A549 (cell line): ENCODE measurements at places on chromosomes 3 and 15.

GRCh38 chr15:59249816-59250215 lies 43.2 kb downstream of the LDHAL6B start:
- DNase-seq = no peak

- no peak for DNase-seq
These were observed 19.7 kb downstream of the FOXP1 start for GRCh38 chr3:71563827-71564226.

DNA sequence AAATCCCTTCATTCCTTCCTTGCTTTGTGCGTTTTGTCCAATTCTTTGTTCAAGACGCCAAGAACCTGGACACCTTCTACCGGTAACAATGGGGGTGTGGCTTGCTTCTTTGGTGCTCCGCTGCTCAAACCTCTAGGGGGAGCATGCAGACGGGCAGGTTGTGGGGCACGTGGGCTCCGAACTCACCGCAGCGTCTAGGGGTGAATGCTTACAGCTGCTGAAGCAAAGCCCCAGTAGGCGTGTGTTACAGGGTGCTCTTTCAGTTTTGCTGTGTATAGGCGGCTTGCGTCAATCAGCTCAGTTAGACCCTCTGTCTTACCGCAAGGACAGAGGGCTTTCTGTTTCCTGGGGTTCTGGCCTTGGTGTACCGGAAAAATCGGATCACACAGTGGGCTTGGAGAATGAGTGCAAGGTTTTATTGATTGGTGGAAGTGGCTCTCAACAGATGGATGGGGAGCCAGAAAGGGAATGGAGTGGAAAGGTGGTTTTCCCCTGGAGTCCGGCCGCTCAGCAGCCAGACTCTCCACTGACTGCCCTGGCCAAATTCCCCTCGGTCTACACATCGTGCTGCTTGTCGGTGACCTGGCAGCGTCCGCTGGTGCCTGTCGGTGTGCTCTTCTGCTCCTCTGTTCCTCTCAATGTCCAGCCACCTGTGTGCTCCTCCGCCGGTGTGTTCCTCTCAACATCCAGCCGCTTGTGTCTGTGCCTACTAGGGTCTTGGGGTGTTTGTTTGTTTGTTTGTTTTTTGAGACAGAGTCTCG lies 1.2 kb upstream of the LRRC34 start:
- no peak for DNase-seq

DNA sequence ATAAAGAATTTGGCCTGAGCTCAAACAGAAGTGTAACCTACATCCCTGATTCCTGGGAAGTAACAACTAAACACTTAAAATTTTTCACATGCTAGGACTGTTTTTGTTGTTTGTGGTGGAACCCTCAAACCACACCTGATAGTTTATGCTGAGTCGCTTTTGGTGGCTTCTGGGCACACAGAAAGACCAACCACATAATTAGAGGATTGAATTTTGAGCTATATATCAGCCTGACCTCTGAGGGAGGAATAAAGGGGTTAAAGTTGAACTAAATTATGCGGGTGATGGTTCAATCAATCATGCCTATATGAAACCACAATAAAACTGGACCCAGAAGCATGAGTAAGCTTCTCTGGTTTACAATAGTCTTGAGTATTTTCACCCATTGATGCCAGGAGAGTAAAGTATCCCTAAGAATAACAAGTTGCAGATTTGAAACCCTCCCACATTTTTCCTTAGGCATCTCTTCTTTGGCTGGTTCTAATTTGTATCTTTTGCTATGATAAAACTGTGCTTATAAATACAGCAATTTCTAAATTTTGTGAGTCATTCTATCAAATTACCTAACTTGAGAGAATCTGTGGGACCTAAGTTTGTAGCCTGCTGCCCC lies 1304.5 kb upstream of the GBE1 start:
- no peak for DNase-seq

DNA sequence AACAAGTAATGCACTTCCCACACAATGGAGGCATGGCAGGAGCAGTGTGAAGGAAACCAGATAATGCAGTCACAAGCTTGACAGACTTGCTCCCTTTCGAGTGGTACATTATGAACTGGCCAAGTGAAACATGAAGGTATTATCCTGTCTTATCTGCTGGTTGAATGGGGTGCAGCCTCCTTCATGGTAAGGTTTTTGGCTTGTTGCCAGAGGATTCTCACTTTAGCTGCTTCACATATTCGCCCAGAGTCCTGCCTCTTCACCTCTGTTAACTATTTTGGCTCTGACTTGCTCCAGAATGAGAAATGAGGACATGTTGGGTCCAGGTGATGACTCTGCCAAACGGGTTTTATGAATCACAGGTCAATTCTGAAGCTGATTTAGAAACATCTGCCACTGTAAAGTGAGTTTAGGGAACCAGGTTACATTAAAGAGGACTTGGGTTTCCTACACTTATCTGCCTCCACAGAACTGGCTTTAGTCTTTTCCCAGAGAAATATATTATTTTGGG lies 19.5 kb upstream of the CCDC39 start:
- no peak for DNase-seq

- no peak for DNase-seq
These were observed 107.9 kb upstream of the GBE1 start for GRCh38 chr3:81869382-81869781.

DNA sequence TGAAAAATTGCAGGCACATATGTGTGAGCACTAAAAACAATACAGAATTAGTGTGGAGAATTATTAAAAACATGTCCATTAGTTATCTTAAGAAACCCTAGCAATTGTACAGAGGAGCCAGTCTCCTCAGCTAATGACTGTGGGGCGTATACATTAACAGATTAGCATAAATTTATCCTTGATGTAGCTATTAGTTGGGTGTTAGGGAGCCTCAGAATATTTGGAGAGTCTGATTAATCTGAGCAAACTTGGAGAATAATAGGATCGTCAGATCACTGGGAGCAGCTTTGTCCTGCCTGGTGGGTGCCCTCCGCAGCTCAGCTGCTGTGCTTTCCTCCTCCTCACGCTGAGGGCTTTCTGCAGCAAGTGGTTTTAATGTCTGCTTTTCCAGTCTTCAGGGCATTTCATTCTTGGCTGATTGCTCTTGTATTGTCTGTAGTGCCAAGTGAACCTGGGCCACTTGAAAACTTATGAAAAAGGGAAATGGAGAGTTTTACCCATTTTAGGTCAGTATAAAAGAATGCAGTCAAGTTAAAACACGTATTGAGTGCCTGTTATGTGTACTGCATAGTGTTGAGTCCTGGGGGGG lies 417.4 kb upstream of the SEMA6D start:
- no peak for DNase-seq

DNA sequence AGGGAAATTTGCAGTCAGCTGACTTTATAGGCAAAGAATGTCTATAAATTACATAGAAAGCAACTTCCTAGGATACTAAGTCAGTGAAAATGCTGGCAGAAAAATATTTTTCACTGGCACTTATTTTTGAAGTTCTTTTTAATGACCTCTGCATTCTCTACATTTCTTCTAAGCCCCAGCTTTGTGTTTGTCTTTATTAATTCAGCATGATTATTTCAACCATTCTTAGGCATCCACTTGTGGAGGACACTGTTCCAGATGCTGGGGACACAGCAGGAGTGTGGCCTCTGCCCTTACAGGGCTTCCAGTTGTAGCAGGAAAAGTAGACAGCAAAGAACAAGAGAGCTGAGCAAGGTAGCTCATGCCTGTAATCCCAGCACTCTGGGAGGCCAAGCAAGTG lies 15.0 kb downstream of the LRRK1 start:
- DNase-seq = no peak

GRCh38 chr3:185739264-185739701 lies 85.6 kb downstream of the IGF2BP2 start:
- no peak for DNase-seq

DNA sequence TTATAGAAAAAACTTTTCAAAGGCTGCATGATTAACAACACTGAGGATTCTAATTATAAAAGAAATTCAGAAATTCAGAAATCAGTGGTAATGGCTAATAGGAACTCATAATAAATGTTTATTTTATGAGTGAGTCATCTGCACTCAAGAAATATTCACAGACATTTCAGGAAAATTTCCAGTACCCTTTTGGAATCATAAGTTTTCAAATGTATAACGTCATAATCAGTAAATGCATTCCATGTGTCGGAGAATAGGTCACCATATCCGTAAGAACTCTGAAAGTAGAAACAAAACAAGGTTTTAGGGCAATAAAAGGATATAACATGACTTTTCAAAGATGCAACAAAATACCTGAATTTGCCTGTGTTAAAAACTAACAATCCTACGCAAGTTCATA lies 24.7 kb downstream of the EOGT start:
- DNase-seq = no peak

DNA sequence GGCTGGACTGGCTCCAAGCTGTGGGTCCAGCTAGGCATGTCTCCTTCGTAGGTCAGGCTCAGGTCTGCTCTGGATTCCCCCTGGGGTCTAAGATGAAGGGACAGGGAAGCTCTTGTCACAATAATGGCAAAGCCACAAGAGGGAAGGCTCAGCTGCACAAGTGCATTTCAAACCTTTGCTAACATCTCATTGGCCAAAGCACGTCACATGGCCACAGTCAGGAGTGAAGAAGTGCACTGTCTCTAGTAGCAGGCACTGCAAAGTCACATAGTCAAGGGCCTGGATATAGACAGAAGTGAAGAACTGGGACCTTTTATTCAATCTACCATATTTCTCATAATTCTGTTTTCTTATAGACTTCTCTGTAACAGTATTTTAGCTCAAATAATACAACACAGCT lies 20.1 kb downstream of the DLEC1 start:
- no peak for DNase-seq

DNA sequence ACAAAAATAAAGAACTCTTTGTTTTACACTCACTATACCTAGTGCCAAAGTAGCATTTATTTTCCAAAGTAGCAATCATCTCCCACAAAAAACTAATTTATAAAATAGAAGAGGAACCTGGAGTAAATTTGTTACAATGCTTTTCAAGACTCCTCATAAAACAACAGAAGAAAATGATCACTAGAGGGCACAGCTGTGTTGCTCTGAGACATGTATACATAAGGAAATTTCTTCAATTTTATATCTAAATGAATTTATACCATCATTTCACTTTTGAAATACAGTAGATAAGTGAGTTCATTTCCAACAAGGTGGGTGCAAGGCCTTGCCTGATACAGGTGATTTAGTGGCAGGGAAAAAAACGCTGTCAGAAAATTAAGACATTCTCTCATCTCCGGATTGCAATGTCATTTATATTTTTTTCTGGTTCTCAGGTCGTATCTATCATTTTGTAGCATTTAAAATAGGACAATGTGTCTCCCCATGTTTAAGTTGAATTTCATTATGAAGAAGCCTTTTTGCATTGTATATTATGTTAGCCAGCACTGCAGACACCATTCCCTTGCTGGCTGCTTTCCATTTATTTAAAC lies 25.3 kb upstream of the ARHGEF26 start:
- no peak for DNase-seq

DNA sequence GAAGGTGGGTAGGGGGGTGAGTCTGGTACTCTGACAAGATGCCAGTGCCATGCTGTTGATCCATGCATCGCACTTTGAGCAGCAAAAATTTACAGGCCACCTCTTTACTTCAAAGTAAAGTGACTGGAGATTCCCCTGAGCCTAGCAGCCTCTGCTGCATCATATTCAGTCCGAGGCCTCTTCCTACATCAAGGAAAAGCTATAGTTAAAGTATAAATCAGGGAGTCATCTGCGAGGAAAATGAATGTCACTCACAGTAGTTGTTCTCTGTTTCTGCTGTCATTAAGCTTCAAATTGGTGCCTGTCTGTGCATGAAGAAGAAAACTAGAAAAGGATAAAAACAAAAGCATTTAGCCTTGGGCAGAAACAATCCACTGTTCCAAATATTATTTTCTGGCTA lies 706.2 kb downstream of the TBL1XR1 start:
- no peak for DNase-seq

GRCh38 chr3:106104078-106104477 lies 235.3 kb upstream of the CBLB start:
- no peak for DNase-seq
